ENCODE measurements at places on chromosomes 12 and 14.

DNA sequence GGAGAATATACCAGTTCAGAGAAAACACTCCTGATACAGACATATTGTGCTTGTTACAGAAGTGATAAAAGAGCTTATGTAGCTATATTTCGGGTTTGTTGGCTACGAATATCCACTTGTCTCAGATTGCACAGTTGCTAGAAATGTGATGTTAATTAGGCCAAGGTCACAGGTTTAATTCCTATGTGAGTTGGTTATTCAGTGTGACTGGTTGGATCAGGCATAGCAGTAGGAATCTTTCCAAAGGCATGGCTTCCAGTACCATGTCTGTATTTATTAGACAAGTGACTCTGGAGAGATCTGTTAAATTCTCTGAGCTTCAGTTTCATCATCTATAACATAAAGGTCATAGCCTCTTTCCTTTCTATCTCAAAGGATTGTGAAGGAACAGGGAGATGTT is 152.7 kb upstream of the KITLG start:
- DNase-seq: no peak

DNA sequence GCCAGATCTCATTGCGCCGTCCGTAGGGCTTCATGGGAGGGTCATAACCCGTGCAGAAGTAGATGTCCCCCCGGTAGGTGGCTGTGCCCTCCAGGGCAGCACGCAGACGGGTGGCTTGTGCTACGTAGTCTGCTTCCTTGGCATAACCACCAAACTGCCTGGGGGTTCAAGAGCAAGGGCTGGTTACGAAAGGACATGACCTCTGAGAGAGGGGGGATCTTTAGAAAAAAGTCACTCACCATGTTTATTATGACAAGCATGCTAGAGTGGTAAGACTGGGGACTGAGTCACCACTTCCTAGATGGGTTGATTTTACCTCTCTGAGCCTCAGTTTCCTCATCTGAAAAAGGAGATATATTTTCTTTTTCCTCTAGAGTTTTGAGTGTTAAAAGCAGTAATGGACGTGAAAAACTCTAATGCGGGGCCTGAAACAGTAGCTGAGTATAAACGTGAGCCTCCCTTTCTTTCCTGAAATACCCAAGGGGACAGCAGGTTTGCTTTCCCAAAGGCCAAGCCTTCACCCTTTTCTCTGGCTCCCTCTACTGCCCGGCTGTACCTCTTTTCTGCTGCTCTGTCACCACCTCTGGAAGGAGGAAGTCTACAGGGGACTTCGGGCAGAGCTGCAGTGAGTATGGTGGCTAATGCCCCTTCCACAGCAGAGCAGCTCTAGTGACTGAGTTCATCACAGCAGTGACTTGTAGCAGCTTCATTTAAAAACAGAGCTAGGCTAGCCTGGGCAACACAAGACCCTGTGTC is 23.5 kb upstream of the GPRC5D start:
- no peak for DNase-seq

DNA sequence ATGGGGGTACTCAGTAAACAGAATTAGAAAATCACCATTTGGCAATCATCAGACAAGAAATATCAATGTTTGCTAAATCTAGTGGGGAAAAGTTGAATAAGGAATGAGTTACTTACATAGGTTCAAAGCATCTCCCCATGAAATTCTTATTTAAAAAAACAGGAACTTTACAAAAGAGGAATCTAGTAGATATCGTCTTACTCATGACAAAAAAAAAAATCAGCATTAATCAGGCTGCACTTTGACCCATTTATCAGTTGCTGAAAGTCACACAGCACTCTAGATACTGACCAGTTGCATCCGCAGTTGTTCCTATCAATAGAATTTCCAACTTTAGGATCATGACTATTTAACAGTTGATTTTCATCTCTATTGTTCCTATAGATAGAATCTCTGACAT is 5.8 kb upstream of the DICER1 start:
- DNase-seq: no peak

DNA sequence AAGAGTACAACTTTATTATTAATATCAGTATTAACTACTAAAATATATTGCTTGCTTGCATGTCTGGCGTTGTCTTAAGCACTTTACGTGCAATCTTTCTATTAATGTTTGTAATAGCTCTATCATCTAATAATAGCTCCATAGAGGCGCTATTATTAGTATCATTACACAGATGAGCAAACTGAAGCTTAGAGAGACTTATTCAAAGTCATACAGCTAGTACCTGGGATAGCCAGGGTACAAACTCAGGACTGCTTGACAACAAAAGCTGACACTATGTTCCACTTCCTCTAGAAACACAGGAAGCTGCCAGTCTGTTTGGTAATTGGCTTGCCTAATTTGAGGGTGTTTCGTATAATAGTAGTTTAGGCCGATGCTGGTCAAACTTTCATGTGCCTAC is 523.2 kb downstream of the RMST start:
- no peak for DNase-seq

DNA sequence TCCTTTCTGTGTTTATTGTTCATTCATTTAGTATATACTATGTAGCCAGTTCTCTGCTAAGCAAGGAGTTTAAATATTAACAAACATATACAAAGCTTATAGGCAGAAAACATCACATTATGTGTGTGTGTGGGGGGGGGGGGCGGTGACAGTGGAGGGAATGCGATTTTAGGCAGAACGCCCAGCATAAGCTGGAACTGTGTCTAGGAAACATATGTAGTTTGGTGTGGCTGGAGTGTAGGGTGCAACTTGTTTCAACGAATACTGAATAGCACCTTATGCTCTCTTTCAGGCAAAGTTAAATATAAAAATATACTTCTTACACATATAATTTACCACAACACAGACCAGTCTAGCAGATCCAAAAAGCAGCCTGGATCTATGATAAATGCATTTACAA is 980.6 kb downstream of the SLC6A15 start:
- no peak for DNase-seq

DNA sequence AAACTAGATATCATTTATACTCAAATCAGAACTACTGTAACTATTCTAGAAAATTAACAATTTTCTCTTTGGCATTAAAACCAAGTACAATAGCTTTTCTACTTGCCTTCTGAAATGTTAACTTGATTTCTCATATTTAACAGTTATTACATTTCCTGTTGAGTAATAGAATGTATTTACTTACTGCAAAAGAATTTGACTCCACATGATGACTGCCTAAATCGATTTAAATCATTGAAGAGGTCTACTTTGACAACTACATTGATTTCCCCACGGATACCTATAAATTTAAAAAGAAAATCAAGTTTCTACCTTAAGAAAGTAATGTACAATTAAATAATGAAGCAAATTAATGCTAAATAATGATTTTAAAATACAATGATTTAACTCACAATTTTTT is 18.9 kb downstream of the C2CD5 start:
- DNase-seq: no peak

- no peak for DNase-seq
These were observed 46.3 kb upstream of the ATP2A2 start for GRCh38 chr12:110234755-110235154.

DNA sequence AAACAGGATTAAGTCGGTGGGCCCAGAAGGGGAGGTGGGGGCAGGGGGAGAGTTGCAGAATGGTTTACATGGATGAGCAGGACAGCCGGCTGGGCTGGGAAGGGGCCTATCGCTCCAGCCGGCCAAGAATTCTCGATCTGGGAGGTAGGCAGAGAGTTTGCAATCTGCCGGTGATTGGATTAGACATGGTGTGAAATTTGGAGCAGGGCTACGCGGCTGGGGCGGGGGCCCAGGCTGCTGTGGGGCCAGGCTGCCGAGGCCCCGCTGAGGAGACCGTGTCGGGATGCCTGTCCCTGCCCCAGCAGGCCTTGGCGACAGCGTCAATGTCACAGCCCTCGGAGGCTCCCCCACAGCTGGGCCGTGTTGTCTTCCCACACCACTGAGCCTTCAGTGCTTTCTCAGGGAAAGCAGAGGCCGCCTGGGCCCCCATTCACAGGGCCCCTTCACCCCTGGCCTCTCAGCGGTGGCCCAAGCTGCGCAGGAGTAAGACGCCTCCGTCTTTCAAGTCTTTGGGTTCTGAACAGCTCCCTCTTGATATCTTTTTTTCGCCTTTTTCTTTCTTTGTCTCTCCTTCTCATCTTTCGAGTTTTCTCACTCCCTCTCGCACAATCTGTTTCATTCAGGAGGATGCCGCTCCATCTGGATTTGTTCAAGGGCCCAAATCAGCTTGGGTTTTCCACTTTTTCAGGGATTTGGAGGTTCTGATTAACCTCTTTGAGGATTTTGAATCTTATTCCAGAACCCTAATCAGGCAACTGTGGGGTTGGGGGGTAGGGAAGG is 117.5 kb upstream of the PARP11 start:
- DNase-seq: no peak

- no peak for DNase-seq
These were observed 1.8 kb upstream of the GCN1 start for GRCh38 chr12:120196363-120196762.

DNA sequence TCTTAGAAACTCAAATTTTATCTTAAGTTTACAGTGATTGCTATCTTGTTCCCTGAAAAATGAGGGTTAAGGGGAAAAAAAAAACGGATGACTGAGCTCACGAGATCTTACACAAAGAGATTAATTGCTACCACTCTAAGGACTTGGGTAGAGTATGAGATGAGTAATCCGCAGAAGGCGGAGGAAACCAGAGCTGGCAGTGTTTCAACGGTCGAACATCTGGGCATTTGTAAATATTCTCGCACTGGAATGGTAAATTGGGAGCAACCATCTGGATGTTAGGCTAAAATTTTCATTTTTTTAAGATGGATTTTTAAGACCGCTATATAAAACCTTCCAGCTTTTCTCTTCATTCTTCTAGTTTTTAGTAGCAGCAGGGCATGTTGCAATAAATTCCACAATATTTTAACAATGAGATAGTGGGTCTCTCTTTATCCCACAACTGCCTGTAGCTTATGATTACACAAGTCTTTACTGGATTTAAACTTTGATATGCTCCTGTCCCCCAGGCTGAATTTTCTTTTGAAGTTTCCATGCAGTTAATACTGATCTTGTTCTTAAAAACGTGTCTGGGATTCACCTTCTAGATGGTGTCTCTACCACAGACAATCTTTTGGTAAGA is 1324.1 kb downstream of the AACS start:
- no peak for DNase-seq

DNA sequence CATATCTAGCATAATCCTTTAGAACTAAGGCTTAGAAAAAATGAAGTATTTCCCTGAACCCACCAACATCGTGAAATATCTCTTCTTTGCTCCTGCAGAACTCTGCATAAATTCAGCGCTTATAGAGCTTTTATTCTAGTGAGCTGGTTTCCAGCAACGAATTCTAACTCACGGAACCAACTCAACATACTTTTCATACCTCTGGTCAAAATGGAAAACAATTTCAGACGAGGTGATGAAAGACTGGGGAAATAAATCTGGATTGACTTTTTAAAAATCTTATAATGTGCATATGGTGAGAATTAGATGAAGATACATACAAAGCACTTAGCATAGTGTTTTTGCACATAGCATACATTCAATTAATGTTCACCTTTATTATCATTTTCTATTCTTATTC is 62.6 kb upstream of the BBS10 start:
- no peak for DNase-seq

- DNase-seq: no peak
These were observed 62.1 kb downstream of the SPTB start for GRCh38 chr14:64817631-64818030.

DNA sequence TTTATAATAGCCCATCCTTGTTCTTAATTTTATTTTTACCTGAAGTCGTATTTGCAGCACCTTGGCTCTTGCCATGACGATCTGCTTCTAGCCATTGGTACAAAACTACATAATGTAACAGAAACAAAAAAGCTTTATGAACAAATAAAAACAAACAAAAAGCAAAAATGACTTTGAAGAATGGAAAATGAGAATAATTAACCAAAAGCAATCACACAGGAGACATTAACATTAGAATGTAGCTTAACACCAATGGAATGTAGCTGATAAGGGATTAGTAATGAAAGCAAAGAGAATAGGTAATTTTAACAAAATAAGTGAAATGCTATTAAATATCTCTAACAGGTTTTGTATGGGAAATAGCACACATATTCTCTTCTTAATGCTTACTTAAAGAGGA is 91.4 kb downstream of the DENND5B start:
- no peak for DNase-seq

DNA sequence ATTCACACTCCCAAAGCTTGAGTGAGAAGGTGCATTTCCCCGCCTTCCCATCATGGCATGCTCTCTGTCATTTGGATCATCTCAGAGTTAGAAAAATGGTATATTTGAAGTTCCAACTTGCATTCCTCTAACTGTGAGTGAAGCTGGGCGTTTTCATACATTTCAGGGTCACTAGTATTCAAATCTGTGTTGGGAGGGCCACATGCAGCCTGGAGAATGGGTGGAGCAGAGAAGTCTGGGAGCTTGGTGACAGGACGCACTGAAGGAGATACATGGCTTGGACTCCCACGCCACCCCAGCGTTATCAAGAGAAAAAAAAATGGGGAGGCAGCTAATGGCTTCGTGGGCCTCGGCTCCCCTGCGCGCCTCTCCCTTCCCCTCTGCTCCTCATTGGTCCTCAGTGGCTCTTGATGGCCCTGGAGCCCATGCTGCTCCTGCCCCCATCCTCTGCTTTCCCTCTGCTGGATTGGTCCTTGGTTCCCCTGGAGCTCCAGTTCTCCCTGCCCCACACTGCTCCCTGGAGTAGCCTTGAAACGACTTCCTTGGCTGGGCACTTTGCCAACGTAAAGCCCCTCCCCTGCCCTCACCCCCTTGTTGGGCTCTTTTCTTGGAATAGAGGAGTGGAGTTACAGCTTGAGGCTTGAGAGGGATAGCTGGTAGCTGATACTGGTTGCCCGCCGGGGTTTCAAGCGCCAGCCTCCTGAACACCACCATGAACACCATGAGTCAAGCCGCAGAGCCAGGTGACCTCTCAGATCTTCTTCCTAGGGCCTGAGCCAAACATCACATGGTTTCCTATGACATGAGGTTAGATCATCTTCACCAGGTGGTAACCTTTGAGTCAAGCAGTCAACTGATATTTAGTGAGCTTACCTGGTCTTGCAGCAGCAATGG is 139.6 kb downstream of the PRKCH start:
- DNase-seq: peak; percentile 56

GRCh38 chr14:35420036-35420811 is 15.7 kb upstream of the NFKBIA start:
- no peak for DNase-seq

DNA sequence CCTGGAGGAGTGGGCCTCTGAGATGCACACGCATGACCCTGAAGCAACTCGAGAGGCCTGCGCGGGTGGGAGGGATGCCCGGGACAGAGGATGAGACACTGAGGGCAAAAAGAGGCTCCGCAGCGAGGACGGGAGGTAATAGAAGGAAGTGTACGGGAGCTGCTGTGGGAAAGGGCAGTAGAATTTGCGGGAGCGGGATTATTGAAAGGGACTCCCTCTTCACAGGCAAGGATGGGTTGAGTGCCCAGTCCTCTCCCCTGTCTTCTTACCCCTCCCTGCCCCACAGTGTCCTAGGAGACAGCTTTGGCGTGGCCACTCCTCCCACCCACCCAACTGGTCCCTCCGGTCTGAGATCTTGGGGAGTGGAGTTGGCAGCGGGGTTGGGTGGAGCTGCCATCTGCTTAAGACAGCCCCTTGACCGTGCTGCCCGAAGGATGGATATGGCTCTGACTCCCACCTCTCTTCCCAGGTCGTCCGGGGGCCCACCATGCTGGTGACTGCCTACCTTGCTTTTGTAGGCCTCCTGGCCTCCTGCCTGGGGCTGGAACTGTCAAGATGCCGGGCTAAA is 15.7 kb upstream of the ESPL1 start:
- peak; percentile 19 for DNase-seq

GRCh38 chr12:97276661-97277429 is 185.8 kb upstream of the RMST start:
- DNase-seq: no peak
